ENCODE measurements at places on chromosomes 16 and 17.

DNA sequence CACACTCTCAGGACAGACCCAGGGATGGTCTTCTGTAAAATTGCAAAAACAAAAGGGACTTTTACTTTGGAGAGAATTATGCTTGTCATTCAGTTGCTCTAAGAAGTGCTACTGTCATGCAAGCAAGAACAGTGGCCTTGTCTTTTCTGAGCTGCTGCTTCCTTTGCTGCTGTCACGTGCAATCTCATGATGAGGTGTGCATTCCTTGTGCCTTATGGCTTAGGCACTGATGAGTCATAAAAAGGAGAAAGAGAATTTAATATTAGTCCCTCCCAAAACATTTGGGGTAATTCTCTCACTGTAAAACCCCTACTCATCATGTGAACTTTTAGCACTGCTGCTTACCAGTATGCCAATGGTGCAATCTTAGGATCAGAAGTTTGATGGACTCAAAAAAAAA lies 2051.3 kb downstream of the TP53TG3F start:
- no peak for DNase-seq

DNA sequence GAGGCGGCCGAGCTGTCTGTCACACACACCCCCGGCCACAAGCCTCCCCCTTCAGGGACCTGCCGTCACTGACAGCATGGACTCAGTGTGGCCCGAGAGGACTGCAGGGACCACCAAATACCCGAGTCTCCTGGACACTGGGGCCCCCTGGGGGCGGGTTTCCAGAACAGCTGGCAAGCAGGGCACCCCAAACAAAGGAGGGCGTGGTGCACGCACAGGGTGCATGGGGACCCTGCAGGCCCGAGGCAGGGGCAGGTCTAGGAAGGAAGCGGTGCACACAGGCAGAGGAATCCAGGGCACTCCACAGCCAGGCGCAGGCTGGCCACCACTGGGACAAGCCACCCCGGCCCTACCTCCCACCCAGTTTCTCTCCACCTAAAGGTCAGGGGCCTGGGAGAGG lies 28.7 kb upstream of the ENPP7 start:
- DNase-seq = no peak

DNA sequence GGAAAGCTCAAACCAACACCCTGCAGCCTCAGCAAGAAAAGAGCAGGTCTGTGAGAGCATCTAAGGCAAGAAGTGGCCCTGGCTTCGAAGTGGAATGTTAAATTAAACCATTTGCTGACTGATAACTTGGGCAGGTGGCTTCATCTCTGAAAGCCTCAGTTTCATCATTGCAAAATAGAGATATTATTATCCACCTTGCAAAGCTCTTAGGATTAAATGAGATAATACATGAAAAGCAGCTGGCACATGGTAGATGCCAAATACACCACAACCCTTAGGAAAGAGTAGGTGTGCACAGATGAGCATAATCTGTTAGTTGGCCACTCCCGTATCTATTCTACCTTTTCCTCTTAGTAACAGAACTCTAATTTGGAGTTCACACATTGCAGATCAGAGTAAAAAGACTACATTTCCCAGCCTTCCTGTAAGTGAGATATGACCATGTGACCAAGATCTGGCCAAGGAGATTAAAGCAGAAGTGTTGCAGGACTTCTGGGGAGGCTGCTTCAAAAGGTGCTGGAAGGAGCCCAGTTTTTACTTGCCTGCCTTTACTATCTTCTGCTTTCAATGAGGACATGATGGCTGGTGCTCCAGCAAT lies 288.7 kb downstream of the SOX9 start:
- DNase-seq = no peak

- peak; percentile 83 for DNase-seq
Observed at GRCh38 chr17:59406808-59407381, 75.4 kb downstream of the YPEL2 start.

GRCh38 chr17:49836111-49837030 lies 11.5 kb downstream of the TAC4 start:
- peak; percentile 71 for DNase-seq

- DNase-seq = no peak
Observed at GRCh38 chr17:33390479-33391176, 97.5 kb upstream of the ASIC2 start.

DNA sequence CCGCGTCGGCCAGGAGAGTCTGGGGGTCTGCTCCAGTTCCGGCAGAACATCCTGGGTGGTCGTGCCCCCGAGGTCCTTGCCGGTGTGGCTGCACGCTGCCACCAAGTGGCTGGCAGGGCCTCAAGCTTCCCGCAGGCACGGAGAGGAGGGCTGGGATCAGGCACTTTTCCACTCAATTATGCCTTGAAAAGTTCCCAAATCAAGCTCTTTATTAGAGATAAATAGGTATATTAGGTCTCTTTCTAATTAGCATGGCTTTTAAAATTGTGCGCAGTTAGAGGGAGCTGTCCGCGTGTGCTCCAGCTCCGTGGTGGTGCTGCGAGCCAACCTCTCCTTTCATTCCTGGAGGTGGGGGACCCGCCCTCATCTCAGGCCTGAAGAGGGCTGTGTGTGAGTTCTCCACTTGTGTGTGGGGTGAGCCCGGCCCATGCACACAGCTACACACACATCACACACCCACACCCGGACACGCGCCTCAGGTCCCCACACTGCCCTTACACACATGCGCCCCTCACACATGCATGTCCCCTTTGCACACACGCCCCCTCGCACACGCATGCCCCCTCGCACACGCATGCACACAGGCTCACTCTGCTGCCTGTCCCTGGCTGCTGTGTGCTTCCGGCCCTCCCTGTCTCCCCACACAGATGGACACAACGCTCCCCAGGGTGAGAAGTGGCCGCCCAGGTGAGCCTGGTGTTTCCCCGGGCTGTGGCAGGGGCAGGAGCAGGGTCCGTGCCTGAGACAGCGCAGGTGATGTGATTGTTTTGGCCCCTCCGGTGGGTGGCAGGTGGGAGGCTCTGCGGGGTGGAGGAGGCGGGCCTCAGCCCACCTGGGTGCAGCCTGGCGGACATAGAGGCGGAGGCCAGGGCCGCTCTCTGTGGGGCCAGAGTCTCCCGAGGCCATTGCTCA lies 28.8 kb downstream of the CACNA1H start:
- DNase-seq = no peak

DNA sequence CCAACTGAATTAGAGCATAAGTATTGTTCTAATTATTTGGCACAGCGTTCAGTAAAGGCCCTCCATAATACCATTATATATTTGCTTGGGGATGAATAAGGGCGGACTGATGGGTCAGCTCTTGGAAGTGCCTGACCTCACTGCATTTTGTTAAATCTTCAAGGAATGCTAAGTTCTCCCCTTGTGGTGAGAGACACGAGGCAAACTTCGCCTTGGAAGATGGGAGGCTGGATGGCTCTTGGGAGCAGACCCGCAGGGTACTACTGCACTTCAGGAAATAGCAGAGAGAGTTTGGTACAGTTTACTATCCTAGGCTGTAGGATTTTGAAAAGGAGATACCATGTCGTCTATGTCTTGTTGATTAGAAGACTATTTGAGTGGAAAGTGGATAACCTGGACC lies 87.0 kb upstream of the RPRML start:
- no peak for DNase-seq

DNA sequence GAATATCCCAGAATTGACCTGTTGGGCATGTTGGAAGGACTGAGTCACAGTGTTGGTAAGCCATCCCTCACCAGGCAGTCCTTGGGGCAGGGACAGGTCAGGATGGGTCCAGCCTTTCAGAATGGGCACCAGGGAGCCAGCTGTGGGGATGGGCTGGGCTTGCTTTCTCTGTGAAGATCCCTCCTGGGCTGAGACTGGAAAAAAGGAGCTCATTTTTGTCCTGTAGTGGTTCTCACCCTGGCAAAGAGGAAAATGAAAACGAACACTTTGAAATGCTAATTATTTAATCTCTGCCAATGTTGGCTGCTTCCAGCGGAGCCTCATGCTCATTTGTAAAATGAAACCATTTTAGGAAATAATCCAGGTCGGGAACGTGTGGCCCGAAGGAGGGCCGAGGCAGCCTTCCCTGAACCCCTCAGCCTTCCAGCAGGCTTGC lies 237.5 kb upstream of the SALL1 start:
- DNase-seq = no peak

DNA sequence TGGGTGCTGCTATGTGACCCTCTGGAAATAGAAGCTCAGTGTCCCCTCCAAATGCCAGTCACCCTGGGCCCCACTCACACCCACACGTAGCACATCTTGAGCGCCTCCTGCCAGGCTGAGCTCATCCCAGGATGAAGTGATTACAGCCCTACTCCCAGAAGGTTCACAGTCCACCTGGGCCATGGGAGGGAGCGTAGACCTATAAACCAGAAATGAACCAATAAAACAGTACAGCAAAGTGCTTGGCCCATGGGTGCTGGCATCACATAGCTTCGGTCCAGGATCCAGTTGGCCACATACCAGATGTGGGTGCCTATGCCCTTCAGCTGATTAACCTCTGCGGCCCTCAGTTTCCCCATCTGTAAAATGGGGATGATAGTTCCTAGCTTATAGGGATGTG lies 2.2 kb upstream of the BICDL2 start:
- DNase-seq = no peak

DNA sequence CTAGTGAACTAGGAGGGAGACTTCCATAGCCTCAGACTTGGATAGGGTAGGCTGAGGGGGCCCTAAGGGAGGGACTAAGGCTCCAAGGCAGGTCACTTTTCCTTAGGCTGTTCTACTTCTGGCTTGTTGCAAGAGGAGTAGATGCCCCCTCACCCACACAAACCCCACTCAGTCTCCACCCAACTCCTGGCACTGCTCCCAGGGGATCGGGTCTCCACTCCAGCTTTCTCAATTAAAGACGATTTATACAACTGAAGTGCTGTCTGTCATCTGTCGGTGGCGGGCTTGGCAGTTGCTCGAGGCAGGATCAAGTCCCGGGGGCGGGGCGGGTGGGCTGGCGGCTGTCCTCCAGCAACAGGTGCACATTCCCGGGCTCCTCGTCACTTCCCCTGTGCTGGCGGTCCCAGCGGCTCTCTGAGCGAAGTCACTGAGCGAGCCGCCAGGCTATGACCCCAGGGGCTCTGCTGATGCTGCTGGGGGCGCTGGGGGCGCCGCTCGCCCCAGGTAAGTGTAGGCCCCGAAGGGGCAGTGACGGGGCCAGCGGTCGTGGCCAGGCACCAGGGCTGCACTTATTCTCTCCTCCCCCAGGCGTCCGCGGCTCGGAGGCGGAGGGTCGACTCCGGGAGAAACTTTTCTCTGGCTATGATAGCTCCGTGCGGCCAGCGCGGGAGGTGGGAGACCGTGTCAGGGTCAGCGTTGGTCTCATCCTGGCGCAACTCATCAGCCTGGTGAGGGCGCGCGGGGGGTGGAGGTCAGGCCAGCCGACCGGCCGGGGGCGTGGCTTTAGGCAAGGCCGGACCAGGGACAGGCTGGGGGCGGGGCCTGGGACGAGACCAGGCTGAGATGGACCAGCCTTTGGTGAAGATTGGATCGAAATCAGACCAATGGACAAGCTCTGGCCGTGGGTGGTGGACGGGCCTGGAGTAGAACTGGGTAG lies at the start of gene CHRNB1:
Gene CHRNB1 (plus strand): TSS at position 380 of the 937 bp plus-strand sequence. CDS start 67 bp downstream, at position 447.
- DNase-seq = peak; percentile 92

DNA sequence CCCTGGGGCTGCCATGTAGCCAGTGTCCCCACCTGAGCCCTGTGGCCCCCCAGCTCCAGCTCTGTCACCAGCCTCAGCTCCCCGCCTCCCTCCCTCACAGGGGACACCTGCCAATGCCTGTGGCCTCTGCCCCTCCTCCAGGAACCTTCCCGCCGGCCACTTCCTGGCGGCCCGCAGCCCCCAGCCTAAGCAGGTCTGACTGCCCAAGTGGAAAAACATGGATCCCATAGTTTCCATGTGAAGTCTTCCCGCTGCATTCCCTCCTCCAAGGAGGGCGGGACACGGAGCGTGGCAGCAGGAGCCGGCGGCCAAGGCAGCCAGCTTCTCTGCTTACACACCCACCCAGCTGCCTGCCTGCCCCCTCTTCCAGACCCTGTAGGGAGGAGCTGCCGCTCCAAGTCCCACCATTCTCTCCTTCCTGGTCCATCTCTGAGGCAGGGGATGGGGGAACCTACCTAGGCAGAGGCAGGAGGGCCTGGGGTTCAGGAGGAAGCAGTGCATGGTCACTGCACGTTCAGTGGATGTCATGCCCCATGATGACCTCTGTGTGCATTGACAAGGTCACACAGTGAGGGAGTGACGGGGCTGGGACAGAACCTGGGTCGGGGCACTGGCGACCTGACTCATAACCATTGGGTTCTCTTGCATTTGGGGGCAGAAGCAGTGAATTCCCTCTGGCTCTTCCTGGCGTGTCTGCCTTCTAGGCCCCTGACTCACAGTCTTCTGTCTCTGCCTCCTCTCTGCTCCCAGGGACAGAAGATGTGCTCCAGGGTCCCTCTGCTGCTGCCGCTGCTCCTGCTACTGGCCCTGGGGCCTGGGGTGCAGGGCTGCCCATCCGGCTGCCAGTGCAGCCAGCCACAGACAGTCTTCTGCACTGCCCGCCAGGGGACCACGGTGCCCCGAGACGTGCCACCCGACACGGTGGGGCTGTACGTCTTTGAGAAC lies 8.7 kb downstream of the VASN start:
- DNase-seq = no peak

All from DMS53 (cell line).